ENCODE measurements at places on chromosomes 2 and 18.

DNA sequence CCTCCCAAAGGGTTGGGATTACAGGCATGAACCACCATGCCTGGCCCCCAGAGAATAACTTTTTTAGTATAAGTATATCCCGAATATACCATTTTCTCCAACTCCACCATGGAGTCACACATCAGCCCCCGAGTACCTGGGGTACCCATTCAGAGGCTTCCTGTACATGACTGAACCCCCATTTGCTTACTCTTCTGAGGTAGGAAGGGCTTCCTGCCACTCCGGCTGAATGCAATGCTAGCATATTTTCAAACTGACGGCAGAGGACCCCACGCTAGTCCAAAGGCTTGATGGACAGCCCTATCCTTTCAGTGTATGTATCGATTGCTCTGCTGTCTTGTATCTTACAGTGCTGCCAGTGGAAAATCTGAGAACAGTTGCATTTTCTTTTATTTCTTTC lies 220.6 kb upstream of the SH3BP4 start:
- no peak for DNase-seq

DNA sequence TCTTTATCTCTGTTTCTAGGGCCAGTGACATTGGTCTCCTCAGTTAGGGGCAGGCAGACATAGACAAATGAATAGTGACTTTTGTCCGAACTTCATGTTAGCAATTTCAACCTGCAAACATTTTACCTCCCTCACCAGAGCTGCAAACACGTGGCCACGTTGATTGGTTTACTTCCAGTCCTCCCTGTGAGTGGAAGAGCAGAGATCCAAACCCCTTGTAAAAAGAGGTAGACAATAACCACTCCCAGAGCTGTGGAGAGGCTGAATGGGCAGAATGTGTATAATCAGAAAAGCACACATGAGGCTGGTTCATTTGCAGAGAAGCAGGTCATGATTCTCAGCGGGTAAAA lies 31.1 kb downstream of the CTIF start:
- no peak for DNase-seq

- DNase-seq = no peak
These were observed 5.5 kb upstream of the TSPYL6 start for GRCh38 chr2:54261537-54261936.

DNA sequence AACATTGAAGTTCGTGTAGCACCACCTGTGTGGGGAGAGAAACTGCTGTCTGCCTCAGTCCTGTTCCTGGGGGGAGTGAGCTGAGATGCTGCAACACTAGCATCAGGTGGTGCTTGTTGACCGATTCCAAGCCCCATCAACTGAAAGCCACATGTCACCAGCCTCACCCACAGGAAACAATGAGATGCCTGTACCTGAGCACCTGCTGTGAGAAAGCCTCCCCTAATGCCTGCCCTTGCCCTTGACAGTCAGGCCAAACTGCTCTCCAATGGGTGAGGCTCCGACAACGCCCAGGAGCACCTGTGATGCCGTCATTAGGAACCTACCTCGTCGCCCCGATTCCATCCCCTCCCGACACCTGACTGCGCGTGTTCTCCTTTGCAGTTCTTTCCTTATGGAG lies 104.6 kb downstream of the SMC6 start:
- DNase-seq = no peak

- DNase-seq = no peak
These were observed 989.2 kb downstream of the CPS1 start for GRCh38 chr2:211545582-211545981.

- no peak for DNase-seq
These were observed 373.3 kb downstream of the RBM43 start for GRCh38 chr2:150888337-150888736.

DNA sequence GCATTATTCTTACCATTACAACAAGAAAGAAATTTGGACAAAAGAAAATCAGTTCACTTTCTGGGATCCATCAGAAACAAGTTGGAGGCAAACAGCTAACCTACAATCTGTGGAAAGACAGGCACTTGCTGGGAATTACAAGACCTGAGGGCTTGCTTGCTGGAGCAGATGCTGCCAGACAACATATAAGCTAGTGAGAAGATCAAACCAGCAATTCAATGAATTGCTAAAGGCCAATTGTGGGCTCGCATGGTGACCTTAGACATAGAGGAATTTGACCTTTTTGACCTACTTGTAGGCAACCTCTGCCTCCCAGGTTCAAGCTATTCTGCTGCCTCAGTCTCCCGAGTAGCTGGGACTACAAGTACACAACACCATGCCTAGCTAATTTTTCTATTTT lies 921.2 kb upstream of the CNTNAP5 start:
- DNase-seq = no peak

- DNase-seq = no peak
These were observed 220.2 kb upstream of the SMAD7 start for GRCh38 chr18:49170925-49171505.

GRCh38 chr2:10467401-10467800 lies 19.3 kb upstream of the ODC1 start:
- DNase-seq = no peak

DNA sequence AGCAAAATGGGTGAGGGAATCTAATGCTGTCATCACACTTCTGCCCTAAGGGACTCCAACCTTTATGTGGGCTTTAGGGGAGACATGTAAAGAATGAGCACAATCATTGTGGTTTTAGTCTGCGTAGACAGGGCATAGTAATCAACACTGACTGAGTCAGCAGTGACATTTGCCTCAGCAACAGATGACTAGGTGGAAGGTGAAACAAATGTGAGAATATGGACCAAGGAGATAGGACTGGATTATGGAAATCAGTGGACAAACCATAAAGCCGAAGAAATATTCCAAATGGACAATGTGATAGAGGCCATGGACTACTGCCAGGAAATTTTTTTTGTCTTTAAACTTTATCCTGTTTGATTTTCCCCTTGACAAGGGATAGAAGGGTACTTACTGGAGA lies 83.9 kb downstream of the PDK1 start:
- peak; percentile 47 for DNase-seq

GRCh38 chr18:3162181-3162580 lies 57.6 kb downstream of the MYOM1 start:
- no peak for DNase-seq

GRCh38 chr2:196783431-196784094 lies 15.9 kb downstream of the GTF3C3 start:
- no peak for DNase-seq

- no peak for DNase-seq
These were observed 844.3 kb downstream of the MBD2 start for GRCh38 chr18:53380063-53380639.

GRCh38 chr2:202306034-202306433 lies 40.5 kb downstream of the NOP58 start:
- no peak for DNase-seq
